Stimulated activated CD8-positive, alpha-beta memory T cell treated with anti-CD3 and anti-CD28 coated beads, Interleukin-7, amount 100 ng/mL, for 48 hours (primary cell): ENCODE measurements at places on chromosomes 12 and 14.

- DNase-seq: no peak
Observed at GRCh38 chr14:85187521-85187920, 342.4 kb upstream of the FLRT2 start.

GRCh38 chr12:79451978-79452377, 238.8 kb downstream of the PAWR start:
- no peak for DNase-seq

DNA sequence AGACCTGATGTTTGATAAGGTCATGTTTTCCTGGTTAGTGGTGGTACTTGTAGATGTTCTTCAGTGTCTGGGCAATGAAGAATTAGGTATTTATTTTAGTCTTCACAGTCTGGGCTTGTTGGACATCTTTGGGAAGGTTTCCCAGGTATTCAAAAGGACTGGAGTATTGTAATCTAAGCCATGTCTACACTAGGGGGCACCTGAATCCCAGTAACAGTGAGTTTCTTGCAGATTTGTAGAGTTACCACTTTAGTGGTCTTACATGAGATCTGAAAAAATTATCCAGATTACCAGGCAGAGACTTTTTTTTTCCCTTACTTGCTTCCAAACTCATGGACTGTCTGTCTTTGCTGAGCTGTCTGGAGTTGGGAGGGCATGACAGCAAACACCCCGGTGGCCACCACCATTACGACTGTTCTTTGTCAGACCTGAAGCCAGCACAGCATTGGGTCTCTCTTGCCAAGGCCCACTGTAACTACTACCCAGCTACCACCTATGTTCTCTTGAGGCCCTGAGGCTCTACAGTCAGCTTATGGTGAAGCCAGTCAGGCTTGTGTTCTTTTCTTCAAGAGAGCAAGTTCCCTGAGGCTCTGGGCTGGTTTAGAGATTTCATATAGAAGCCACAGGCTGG, 820.7 kb upstream of the FBXO33 start:
- DNase-seq: no peak

DNA sequence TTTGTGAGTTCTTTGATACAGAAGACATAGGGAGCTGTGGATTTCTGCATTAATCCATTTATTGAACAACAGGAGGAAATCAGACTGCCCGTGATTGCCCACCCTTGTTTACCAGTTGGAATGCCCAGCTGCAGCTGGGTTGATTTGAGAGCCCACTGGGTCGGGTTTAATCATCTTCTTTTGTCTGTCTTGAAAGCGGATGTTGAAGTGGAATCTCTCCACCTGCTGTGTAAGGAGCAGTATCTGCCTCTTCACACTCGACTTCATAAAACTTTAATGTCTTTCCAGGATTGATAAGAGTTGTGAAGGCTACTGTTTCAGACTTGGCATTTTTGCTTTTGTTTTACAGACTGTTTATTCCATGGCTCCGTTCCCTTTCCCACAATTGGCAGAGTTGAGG, 39.9 kb downstream of the TBC1D30 start:
- no peak for DNase-seq

DNA sequence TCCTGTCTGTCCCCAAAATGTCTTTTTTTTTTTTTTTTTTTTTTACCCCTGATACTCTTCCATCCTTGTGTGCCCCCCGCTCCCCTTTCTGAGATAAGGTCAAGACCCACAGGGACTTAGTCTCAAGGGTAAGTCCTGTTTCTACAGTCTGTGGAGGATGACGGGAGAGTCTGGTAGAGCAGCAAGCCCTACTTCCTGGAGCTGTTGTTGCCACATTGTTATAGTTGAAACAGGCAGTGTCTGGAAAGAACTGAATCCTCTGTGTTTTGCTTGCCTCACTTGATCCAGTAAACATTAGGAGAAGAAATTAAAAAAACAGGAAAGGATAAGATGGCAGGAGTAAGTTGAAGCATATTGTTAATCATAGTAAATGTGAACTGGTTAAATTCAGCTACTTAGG, 45.5 kb downstream of the ZNF664 start:
- no peak for DNase-seq

GRCh38 chr12:57055824-57056223, 5.9 kb upstream of the MYO1A start:
- no peak for DNase-seq

- DNase-seq: no peak
Observed at GRCh38 chr12:112126000-112126438, 659 bp downstream of the TRAFD1 start.

- DNase-seq: no peak
Observed at GRCh38 chr14:54420478-54421142, 20.6 kb downstream of the CNIH1 start.

DNA sequence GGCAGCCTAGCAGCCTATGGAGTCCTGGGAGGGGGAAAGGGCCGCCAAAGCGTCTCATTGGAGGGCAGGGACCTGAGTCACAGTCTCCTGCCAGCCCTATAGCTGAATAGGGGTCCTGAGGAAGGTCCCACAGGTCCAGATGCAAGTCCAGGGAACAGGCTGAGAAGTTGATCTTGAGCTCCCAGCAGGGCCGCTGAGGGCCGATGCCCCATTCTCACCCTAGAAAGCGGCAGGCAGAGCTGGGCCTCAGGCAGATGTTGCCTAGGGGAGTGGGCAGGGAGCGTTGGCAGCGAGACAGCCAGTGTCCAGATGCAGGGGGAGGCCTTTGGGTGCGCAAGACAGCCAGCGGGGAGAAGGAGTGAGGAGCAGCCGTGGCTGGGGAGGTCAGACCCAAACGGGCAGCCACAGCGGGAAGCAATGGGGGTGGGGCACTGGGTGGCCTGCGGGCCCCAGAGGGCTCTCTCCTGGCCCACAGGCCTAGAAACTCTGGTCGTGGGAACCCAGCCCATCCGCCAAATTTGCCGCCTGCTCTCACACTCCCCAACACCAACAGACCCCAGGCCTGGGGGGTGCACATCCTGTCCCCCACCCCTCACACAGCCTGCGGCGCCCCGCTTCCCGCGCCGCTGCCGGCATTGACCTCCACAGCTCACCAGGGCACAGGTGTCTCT, 1.1 kb downstream of the HDAC7 start:
- no peak for DNase-seq

GRCh38 chr14:61469781-61470180, 148.4 kb downstream of the PRKCH start:
- no peak for DNase-seq

DNA sequence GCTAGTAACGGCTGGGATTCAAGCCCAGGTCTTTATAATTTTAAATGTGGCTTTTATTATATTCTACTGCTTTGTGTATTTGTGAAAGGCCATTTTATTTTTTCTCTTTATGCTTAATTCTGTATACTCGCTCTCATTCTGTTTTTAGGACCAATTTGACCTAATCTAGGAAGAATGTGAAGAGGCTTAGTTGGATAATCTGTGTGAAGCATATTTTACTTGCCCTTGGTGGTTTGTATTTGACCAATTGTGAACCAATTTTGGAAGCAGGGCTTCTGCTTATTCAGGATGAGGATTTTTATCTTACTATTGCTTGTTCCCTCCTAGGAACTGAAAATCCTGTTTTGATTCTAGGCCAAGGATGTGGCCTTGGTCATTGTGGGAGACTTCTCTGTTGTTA, 113.1 kb downstream of the TTC6 start:
- DNase-seq: no peak

DNA sequence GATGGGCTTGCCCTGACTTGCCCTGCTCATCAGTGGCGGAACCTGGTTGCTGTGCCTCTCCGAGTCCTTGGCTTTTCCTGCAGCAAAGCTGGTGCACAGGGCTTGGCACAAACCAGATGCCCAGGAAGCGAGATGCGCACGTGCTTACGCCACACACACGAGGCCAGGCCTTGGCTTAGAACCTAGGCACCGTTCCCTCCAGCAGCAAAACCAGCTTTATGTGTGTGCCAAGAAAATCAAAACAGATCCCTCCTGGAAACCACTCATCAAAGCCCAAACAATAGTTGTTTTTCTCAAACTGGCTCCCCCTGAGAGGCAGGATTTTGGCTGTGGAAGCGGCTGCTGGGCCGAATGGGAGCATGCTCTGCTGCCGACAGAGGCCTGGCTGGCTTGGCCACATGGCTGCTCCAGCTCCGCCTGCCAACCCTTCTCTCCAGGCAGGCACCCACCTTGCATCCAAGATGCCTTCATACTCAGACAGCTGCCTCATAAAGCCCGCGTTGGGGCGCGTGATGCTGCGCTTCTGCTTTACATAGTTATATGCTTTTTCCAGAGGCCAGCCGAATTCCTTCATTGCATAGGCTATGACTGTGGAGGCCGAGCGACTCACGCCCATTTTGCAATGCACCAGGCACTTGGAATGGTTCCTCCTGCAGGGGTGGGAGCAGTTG, 58.7 kb downstream of the SSH1 start:
- no peak for DNase-seq

GRCh38 chr14:25820368-25820767, 770.4 kb upstream of the STXBP6 start:
- no peak for DNase-seq

- DNase-seq: no peak
Observed at GRCh38 chr14:96039633-96040311, 610 bp downstream of the C14orf132 start.

GRCh38 chr12:112285600-112286401, 96.4 kb downstream of the HECTD4 start:
- DNase-seq: no peak

DNA sequence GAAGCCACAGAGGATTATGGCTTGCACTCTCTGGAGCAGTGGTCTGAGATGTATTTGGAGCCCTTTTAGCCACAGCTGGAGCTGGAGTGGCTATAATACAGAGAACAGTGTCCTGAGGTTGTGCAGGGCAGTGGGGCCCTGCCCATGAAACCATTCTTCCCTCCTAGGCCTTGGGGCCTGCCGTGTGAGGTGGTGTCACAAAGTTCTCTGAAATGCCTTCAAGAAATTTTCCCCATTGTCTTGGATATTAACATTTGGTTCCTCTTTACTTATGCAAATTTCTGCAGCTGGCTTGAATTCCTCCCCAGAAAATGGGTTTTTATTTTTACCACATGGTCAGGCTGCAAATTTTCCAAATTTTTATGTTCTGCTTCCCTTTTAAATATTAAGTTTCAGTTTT, 79.3 kb downstream of the UNC79 start:
- DNase-seq: no peak

- no peak for DNase-seq
Observed at GRCh38 chr14:76778546-76779215, 17.4 kb downstream of the VASH1 start.

DNA sequence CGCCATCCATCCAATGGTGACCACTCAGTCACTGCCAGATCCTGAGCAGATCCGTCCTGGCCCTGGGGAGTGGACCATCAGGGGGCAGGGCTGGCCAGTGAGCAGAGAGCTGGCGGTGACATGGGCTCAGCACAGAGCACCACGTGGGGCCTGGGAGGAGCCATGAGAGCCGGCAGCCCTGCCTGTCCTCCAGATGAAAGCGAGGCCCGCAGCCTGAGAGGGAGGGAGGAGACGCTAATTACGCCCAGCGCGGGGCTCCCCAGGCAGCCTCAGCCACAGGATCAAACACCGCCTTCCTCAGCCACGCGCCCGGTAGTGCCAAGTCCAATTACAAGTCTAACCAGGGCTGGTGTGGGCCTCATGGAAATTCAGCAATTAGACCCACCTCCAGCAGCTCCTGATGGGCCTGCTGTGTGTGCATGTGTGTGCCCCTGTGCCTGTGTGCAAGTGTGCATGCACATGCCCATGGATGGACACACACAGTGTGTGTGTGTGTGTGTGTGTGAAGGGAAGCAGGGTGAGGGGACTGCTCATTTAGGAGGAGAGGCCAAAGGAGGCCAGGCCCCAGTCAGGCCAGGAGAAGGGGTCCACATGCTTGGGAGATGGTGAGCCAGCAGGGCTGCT, 68.0 kb downstream of the KIF26A start:
- no peak for DNase-seq
